ENCODE measurements at places on chromosomes 16 and 17.
A peak's percentile ranks its signal among the peaks of the same experiment; 100 is the strongest.

DNA sequence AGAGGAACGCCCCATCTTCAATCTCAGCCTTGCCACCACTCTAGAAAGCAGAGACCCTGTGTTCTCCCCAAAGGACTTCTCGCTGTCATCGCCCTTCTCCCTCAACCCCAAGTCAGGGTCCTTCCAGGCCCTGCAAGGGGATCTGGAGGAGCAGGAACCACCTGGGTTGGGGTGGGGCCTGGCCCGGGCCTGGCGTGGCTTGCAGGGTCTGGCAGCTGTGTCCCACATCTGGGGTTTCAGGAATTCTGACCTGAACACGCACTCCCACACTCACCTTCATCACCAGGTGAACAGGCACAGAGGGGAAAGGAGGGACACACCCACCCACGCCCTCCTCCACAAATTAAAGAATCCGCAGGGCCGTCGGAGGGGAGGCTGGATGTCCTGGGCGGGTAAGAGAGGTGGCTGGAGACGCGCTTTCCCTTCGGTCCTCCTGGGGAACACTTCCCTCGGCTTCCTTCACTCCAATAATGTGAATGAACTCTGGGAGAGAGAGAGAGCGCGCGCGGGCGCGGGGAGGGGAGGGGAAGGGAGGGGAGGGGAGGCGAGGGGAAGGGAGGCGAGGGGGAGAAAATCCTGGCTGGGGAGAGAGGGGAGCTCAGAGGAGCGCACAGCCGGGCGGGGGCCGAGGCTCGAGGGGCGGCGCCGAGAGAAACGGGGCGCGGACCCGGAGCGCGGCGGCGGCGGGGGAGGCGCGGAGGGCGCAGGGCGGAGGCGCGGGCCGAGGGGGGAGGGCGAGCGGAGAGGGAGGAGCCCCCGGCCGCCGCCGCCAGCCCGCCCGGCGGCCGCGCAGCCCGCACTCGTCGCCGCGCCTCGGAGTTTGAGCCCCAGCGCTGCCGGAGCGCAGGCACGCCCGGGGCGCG lies at the start of gene CACNG4:
Gene CACNG4 (plus strand): TSS at position 799 of the 863 bp plus-strand sequence. CDS start 205 bp downstream, outside the sequence.
- DNase-seq = no peak

- DNase-seq = peak; percentile 96
Measured at GRCh38 chr17:5419959-5420653, at the start of gene RPAIN. TSS of gene RPAIN (plus strand) at chr17:5420182. CDS start at chr17:5420211, 29 bp downstream.

DNA sequence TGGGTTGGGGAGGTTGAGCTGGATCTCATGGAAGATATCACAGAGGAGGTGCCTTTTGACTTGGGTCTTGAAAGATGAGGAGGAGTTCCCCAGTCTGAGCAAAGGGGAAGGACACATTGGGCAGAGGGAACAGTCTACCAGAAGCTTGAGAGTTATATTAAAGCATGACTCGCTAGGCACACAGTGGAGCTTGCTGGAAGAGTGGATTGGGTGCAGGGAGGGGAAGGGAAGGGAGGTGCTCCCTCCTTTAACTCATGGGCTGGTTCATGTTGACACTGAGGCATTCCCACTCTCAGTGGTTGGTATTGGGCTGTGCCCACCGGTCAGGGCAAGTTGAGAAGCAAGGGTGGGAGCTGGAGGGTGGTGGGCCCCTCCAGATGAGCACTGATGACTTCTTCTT lies 5.9 kb downstream of the TMEM98 start:
- DNase-seq = no peak

- no peak for DNase-seq
Measured at GRCh38 chr17:82536512-82537201, 17.1 kb downstream of the FOXK2 start.

DNA sequence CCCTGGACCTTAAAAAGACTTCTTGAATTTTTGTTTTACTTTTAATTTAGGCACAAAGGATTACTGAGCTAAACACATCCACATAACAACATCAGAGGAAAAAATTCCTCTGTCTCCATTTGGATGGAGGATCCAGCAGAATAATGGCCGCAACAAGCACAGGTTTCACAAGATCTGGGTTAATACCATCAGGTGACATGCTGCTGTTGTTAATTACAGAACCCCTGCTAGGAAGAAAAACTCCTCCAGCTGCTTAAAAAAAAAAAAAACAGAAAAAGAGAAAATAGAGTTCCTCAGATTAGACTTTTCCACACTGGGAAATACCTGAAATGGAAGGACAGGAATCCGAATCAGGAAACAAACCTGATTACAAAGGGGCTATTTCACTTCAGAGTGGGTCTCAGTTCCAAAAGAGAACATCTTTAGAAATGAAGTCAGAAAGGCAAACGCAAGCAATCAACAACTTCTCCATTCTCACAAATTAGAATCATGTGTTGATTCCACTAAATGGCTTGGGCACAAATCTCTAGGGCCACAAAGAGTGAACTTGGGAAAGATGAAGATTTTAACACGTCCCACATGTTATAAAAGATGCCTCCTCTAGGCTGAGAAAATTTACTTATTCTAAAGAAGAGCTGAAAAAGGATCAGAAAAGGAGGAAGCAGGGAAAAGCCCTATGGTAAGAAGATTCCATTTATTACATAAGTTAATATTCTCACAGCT lies 44.0 kb downstream of the SPOP start:
- no peak for DNase-seq

DNA sequence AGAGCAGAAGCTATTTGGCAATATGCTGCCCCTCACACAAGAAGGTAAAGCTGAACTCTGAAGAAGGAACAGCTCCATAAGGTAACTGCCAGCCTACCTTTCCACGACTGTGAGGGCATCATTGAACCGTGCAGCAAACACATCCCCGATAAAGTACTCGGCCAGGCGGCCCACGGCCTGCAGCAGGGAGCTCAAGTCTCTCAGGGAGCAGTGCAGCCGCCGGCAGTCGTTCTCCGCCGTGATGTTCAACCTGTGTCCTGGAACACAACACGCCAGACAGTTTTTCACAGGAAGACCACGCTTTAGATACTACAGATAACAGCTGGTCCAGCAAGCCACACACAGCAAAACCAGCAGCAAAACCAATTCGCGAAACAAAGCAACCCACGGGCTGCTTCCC lies 62.1 kb upstream of the GSG1L start:
- DNase-seq = no peak

GRCh38 chr17:22217135-22217534 lies 524.8 kb downstream of the KCNJ18 start:
- no peak for DNase-seq

DNA sequence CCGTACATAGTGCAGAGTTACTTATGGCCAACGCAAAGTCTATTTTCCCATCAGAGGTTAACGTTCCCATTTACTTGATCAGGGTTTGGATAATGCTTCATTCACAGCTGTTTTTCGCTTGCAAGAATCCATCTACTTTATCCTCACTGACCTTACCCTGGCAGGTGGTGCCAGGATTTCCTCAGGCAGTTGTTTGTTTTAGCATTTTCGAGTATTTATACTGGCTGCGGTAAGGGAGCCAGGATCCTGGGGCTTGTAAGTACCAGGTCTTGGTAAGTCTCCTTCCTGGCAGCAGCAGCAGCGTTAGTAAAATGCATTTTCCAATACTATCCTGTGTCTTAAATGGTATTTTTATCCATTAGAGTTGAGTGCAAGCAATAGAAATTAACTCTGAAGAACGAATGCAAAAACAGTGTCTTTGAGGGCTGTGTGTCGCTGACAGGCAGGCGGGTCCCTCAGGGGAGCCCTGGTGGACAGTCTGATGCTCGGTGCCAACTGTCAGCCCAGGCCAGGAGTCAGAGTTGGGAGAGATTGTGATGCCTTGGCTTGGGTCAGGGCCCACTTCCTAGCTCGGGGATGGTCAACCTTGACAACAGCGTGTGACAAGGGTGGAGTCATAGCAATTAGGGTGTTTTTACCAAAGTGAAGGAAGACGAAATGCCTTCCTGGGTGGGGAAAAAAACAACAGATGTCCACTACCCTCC lies 92.4 kb upstream of the HSBP1 start:
- no peak for DNase-seq

- DNase-seq = no peak
Measured at GRCh38 chr17:46771561-46772474, 46.7 kb downstream of the WNT3 start.

GRCh38 chr17:73956169-73956568 lies 247.3 kb upstream of the RPL38 start:
- DNase-seq = no peak

GRCh38 chr17:909642-910323 lies 69.8 kb downstream of the NXN start:
- no peak for DNase-seq

- no peak for DNase-seq
Measured at GRCh38 chr16:81712681-81713080, 66.4 kb upstream of the PLCG2 start.

GRCh38 chr17:4968486-4969046 lies 949 bp upstream of the SPAG7 start:
- no peak for DNase-seq

GRCh38 chr17:73546114-73546513 lies 98.1 kb downstream of the SDK2 start:
- no peak for DNase-seq

DNA sequence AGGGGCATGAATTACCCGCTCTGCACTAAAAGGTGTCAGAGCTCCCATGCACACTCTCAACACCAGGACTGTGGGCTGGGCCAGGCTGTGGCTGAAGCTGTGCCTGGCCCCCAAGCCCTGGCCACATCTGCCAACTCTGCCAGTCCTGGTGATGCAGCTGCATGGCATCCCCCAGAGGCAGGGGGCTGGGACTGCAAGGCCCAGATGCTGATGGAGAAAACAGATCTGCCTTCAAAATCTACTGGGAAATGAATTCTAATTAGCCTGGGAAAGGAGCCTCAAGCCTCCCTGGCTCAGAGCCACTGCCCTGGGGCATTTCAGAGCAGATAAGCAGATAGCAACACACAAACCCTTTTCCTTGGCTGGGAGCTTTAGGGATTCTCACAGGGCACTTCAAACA lies 3.4 kb downstream of the CHST6 start:
- peak; percentile 62 for DNase-seq

DNA sequence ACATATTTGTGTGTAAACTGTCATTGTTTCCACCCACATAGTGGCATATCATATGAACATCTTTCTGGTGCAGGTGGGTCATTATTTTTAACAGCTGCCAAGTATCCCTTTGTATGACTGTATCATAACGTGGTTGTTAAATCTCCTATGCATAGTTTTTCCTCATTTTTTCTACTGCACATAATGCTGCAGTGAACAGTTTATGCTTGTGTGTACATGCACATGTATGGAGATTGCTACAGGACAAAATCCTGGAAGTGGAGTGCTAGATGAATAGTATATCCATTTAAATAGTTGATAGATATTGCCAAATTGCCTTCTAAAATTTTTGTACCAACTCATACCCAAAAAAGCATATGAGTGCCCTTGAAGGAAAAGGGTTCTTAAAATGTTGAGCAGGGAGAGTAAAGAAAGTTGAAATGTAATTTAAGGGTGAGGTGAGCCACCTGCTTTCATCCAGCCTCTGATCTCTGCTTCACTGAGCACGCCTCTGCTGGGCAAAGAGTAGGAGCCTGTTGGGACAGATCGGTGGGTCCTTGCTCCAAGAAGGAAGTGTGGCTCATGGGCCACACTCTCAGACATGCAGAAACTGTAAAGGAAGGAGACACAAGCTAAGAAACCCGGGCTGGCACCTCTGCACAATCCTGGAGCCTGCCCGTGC lies 55.3 kb downstream of the HLF start:
- DNase-seq = no peak

DNA sequence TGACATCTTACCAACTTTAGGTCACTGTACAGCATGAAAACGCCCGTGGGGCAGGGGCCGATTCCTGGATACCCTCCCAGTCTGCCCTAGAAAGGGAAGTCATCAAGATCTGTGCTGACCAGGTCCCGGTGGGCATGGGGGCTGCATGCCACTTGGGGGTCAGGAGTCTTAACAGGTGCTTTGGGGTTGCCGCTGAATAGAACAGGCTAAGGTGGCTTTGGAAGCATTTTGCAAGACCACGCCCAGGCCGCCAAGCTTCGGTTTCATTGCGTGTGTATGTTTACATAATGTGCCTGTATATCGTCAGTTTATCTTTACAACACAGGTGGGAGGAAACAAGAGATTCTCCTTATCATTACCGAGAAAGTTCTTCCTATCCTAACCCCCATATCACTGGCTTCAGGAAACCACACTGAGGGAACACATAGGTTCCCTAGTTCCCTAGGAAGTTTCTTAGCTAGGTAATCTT lies 13.3 kb upstream of the USP36 start:
- DNase-seq = no peak

DNA sequence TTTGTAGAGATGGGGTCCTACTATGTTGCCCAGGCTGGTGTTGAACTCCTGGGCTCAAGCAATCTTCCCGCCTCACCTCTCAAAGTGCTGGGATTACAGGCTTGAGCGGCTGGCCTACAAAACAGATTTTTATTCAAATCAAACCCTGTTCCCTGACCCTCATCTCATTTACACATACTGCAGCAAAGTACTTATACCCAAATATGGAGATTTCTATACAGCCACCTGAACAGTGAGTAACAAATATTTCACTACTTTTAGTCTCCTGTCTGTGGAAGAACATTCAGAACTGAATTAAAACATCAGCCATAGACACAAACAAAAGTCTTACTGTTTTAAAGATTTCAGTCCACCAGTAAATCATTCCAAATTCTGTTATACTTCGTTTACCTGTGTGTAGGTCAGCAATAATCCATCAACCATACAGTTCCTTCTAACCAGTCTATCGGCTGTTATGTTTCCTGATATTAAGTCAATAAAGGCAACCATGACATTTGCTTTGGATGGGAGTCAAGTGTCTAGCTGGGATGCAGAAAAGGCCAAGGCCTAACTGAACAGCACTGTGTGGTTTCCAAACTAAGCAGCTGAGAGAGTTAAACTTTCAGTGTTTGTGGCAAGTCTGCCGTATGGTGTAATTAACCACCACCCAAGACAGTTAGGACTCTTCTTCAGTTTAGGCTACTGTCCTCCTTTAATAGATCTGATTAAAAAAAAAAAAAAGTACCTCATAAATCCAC lies 22.3 kb downstream of the ERN1 start:
- DNase-seq = no peak

GRCh38 chr17:51366866-51367265 lies 106.5 kb downstream of the UTP18 start:
- DNase-seq = no peak

DNA sequence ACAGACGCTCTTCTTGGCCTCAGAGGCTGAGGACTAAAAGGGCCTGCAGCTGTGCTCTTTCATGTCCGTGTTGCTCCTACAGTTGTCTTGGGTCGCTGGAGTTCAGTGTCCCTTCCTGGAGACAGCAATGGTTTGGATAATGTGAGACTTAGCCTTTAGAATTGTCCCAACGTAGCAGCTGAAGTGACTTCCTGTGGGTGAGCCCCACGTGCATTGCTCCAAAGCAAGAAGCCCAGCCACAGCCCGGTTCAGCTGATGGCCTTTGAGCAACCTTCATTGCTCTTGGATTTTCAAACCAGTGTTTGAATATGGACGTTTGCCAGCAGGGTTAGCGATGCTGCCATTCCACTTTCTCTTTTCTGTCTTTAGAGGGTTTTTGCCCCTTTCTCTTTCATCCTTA lies 19.7 kb downstream of the TMEM11 start:
- no peak for DNase-seq

Data from C1 segment of cervical spinal cord (tissue), 14 donors.